Daoy (cell line): ENCODE measurements at places on chromosomes 5 and 9.

- DNase-seq, result peak; percentile 63
Measured at GRCh38 chr5:114237766-114238165, 124.1 kb upstream of the KCNN2 start.

DNA sequence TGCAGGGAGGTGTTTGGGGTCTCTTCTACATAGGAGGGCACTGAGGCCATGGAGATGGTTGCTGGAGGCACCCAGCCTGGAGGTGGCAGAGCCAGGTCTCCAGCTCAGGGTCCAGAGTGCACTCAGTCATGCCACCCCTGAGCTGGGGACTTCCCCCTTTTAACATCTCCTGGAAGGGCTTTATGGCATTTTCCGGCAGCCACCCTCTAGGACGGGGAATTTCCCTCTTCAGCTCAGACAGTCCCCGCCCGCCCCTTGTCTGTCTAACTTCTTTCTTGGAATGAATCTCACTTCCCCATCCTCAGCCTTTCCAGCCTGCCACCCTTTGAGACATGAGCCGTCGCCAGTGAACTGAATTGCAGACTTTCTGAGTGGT is 49.9 kb downstream of the COL15A1 start:
- DNase-seq, result peak; percentile 82

DNA sequence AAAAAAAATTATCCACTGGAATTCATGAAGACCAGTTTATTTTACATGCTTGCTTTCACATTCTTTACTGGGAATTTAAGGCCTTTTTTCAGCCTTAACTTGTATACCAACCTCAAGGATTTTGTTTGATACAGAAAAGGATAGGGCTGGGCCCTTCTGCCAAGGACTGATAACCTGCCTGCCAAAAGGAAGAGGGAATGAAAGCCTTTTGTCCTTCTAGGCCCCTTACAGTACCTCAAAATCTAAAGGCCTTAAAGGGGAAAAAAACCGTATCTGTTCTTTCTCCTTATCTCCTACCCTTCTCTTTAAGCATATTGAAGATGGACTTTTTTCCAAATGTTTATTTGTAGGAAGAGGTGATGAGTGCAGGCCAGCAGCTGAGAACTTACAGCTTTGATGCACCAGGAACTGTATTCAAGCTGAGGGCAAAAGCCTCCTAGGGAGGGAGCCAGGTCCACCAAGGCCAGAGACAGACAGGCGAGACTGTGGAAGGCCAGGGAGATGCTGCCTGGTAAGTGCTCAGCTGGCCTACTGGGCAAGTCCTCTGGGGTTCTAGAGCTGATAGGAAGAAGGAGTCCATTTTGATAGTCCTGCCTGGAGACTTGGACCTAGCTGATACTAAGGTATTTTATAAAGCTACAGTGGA is 31.8 kb downstream of the FAXDC2 start:
- DNase-seq, result no peak

DNA sequence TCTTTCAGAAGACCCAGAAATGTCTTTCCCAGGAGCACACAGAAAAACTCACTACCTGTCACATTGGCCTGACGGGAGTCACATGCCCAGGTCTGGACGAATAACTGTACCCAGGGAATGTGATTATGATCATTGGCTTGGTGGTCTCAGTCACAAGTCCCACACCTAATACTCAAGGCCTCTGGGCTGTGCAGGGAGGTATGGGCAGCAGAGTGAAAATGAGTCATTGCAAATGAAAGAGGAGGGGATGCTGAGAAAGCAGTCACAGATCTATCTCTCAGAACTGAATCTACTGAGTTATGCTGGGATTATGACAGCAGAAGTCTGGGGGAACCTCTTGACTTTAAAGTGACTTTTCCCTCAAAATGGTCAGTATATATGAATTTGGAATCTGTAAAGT is 36.9 kb downstream of the SGCD start:
- no peak for DNase-seq

GRCh38 chr5:58482536-58482935 is 8.7 kb upstream of the GAPT start:
- no peak for DNase-seq
